ENCODE measurements at places on chromosomes 16 and 17.

- DNase-seq: peak; percentile 2
Measured at GRCh38 chr16:82004601-82005000, 6.7 kb downstream of the SDR42E1 start.

DNA sequence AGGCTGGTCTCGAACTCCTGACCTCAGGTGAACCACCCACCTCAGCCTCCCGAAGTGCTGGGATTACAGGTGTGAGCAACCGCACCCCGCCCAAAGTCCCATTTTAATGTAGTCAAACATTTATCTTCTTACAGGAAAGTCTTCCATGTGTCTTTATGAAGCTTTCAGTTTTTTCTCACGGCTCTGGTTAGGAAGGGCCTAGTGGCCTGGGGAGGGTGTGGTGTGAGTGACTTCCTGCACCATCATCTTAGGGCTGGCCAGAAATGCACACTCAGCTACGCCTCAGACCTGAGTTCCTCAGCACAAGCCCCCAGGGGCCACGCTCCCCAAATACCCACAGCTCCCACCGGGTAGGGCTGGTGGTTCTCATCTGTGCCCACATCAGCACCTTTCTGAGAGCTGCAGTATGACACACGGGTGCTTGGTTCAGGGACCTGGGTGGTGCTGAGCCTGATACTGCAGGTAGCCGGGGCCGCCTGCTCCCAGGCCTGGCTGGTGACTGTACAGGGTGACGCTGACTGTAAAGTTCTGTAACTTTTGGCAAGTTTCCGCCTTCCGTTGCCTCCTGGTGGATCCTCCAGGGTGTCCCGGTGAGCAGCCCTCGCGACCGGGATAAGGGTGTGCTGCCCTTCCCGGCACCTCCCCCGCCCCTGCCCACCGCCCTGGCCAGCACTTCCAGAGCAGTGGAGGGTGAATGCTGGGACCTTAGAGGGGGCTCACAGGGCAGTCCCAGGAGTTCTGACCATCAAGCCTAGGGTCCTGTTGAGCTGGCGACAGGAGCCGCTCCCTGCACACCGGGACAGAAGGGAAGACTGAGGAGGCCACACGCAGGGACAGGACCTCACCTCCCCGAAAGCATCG is 52.5 kb downstream of the ZNF778 start:
- no peak for DNase-seq

DNA sequence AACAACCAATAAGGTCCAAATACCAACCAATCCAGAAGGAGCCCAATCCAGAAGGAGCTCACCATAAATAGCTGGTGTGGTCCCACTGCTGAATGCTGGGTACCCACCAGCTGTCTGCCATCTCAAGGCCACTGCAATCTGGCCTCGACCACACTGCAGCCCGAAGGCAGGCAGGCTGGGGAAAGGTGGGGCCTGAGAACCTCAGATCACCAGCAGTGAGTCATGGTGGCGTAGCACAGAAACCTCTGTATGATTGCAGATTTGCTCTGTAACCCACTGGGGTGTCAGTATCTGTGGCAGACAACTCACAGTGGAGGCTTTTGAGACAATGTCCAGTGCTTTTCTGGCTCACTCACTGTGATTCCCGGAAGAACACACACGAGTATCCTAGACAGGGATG is 14.7 kb upstream of the CMTR2 start:
- DNase-seq: no peak

DNA sequence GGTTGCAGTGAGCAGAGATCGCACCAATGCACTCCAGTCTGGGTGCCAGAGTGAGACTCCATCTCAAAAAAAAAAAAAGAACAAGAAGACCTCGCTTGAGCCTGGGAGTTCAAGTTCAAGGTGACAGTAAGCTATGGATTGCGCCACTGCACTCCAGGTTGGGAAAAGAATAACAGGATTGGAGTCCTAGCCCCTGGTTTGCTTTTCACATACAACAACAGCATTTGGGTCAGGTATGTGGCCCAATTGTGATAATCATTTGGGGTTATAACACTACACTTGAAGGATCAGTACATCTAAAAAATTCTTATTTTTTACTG is 3.4 kb upstream of the SEPHS2 start:
- no peak for DNase-seq

DNA sequence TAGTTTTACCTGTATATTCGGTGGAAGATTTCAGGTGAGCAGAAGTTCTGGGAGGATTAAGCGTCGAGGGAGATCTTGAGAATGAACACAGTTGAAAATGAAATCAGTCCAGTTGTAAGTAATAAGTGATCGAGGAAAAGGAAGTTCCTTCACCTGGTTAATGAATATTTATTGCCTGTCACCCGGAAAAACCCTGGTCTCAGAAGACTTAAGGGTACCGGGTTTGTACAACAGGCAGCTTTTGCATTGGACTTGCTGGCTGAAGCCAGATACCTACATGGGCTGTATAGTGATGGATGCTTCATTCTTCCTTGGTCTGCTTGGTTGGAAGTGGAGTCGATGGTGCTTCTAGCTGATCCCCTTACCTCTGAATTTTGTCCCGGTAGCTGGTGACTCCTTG is 72.7 kb downstream of the PRKCA start:
- no peak for DNase-seq

DNA sequence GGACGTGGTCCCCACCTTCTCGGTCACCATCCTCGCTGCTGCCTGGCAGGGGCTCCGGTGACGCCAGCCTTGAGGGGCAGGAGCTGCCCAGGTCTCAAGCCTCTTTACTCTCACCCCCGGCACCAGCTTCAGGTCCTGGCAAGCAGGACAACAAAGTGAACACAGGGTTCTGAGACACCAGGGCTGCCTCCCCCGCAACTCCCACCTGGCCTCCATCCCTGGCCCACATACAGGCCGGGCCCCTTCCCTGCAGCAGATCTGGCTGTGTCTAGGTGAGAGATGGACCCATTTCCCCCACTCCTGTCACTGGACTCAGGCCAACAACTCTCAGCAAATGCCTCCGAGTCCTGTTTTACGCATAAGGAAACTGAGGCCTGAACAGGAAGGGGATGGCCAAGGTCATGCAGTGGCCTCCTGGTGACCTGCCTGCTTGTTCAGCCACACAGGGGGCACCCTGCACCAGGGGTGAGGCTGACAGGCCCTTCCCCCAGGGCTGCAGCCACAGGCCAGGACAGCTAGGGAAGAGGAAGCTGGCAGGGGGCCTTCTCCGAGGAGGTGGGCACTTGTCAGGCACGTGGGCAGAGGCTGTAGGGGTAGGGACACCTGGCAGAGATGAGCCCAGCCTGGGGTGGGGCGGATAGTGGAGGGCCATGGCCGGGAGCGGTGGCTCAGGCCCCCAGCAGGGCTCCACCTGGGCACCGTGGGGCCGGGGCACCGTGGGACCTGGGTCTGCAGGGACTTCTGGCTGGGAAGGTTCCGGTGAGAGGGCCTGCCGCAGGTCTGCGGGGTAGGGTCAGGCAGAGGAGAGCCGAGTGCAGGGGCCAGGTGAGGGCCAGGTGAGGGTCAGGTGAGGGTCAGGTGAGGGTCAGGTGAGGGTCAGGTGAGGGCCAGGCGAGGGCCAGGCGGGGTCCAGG is 46.7 kb upstream of the PVALEF start:
- no peak for DNase-seq

GRCh38 chr17:45380991-45381390 is 51.7 kb downstream of the ARHGAP27 start:
- DNase-seq: no peak

- no peak for DNase-seq
Measured at GRCh38 chr16:2162676-2163118, 7.1 kb downstream of the TRAF7 start.

DNA sequence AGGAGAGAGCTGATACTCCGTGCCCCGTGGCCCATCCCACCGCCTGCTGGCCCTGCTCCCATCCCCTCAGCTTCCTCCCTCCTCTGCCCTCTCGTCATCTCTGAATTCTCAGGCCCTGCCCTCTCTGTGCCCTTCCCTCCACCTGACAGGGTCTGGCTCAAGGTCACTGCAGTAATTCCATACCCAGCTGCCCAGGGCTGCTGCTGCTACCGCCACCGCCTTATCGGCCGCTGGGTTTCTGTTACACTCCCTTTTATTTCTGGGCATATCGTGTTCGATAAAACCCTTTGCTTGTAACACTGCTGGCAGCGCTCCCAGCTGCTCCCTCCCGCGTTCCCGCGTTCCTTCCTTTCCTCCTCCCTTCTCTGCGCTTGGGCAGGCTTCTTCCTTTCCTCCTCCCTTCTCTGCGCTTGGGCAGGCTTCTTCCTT is 1.2 kb downstream of the EPN3 start:
- DNase-seq: peak; percentile 41

GRCh38 chr17:7884581-7885366 is 3.8 kb upstream of the CHD3 start:
- DNase-seq: no peak

- no peak for DNase-seq
Measured at GRCh38 chr17:58614859-58615459, 76.9 kb downstream of the TEX14 start.

DNA sequence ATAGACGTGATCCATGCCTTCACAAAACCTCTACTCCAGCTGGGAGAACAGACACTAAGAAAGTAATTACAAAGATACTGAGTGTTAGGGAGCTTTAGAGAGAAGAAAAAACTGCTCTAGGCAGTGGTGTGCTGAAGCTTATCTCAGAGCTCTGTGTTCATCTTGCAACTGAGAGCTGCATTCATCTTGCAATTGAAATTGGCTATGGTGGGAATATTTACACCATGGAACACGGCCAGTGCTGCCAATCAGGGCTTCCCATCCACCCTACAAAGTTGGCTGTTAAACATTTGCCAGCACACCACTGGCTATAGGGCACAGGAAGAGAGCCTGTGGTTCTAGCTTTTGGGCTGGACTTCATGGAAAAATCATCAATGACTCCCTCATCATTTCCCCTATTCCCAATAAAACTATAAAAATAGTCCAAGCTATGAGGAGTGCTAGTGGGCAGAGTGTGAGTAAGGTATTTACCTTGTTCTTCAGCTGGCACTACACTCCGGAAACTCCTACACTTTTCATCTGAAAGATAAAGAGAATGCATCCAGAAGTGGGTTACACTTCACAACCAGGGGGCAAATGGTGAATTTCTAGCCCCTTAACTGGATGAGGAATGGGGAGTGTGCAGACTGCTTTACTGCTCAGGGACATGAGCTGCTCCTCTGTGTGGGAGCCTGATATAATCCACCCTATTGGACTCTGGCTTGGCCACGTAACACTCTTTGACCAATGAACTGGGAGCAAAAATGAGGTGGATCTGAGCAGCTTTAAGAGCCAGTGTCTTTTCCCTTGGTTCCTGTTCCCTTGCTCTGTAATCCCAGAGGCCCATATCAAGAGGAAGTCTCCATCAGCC is 11.6 kb downstream of the GSG1L2 start:
- DNase-seq: no peak

DNA sequence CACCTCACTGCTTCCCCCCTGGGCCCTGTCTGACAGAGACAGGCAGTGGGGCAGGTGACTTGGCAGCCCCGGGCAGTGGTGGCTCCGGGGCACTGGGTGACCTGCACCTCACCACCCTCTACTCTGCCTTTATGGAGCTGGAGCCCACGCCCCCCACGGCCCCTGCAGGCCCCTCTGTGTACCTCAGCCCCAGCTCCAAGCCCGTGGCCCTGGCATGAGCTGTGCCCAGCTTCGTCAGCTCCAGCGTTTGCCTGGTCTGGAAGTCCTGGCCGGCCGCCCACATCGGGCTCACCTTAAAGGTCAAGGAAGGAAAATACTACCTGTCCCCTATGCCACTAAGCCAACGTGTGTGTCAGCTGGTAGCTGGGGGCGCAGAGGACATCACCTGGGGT is 15.2 kb downstream of the UNC119 start:
- no peak for DNase-seq

DNA sequence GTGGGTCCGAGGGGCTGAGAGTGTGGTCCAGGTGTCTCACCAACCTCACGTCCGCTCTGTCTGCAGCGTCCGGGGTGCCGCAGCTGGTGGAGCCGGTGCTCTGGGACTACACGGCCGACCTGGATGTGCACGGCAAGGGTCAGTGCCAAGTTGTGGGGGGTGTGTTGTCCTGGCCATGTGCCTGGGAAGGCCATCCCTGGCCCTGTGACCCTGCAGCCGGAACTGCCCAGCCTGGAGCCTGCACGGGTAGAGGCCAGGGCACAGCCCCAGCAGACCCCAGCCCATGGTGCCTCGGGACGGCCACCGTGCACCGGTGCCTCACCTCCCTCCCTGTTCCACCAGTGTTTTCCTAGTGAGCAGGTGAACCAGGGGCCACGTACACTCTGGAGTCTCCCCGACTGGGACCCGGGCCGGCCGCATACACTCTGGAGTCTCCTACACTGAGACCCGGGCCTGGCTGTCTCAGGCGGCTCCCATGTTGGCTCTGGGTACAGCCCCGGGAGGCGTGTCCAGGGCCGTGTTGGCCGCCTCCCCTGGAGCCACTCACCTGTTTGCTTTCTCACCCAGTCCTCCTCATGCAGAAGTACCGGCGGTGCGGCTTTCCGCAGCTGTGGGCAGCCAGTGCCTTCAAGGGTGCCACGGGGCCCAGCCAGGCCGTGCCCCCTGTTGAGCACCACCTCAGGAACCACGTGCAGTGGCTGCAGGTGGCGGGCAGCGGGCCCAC is 13.8 kb downstream of the CYBC1 start:
- DNase-seq: no peak

DNA sequence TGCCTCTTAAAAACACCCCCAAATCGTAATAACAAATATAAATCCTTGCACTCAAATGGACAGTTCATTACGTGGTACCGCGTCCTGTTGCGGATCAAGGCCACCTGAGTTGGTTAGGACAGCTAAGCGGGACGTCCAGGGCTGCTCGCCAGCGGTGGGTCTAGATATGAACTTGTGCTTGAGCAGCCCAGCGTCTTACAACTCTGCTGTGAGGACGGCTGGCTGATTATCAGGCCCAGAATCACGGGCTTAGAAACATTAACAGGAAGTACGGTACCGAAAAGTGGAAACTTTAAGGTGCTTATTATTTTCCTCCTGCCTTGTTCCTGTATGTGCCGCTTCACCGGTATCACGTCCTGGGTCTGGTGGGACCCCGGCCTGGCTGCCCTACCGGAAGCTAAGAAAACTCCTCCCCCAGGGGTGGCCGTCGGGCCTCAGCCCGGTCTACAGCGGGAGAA is 832 bp upstream of the SRRM2 start:
- peak; percentile 20 for DNase-seq

DNA sequence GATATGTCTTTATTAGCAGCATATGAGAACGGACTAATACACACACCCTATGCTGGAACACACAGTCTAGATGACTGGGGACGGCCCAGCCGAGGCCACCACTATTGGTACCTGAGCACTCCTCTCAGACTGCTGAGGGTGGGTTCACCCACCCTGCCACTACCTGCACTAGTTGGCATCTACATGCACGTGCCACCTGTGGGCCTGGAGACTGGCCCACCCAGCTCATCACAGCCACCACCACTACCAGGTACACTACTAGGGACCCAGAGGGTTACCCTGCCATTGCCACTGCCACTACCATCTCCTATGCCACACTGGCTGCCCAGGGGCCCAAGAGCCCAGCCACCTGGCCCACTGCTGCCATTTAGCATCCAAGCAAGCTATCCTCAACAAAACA is 32.5 kb downstream of the MEAK7 start:
- no peak for DNase-seq

DNA sequence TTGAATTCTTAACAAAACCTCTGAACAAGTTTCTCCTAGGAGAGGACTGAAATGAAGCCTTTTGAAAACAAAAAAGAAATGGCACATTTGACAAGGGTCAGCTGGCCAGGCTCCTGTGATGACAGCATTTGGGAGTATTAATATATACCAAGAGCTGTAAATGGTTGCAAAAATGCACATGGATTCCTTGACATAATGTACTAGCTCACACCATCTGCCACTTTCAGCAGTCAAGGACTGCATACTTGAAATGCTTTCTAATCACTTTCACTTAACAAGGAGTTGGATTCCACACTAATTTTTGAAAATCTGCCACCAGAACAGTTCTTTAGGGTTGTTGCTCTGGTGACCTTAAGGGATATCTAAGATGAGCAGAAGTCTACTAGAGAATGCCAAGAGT is 236.7 kb upstream of the TOX3 start:
- DNase-seq: no peak

All from fibroblast of lung (primary cell).